ENCODE measurements at places on chromosomes 4 and X.

GRCh38 chr4:61517144-61517543 is 317.0 kb downstream of the ADGRL3 start:
- no peak for DNase-seq

- DNase-seq: no peak
Measured at GRCh38 chr4:153116801-153117200, 87.4 kb upstream of the TRIM2 start.

DNA sequence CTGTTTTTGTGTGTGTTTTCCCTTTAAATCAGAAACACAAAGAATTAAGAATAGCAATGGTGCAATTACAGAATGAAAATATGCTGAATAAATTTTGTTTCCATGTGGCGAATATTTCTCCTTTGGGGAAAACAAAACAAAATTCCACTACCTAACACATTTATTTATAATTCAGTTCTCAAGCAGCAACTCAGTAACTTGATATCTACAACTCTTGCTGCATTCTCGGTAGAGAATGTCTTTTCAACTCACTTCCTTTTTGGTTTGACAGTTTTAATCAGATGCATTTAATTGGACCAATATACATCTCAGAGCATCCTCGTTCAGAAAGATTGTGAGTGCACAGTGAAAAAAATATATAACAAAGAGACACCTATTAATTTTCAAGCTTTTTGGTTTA is 30.8 kb downstream of the ZNF827 start:
- no peak for DNase-seq

DNA sequence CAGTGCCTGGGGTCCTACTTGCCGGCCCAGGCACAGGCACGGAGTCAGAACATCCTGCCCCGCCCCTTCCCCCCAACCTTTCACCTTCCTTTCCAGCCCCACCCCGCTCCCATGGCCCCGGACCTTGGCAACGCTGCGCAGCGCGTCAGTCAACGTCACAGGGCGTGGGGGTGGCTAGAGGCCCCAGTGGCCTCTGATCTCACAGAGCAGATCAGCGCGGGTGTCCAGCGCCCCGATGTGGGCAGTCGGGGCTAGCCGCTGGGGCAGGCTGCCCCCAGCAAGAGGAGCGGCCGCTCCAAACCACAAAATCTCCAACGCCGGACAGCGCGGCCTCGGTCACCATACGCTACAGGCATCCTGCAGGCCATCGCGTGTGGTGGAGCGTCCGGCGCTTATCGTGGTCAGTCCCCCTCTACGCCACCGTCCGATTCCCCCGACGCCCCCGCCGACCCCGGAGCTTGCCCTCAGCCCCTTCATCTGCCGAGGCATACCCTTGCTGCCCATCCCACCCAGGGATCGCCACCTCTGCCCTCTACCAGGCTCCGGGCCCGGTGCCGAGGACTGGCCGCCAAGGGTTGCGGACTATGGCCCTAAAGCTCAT is 69.6 kb upstream of the APOOL start:
- no peak for DNase-seq

GRCh38 chr4:142353149-142353738 is 492.9 kb downstream of the INPP4B start:
- DNase-seq: no peak

- no peak for DNase-seq
Measured at GRCh38 chr4:111115881-111116280, 493.0 kb upstream of the PITX2 start.

DNA sequence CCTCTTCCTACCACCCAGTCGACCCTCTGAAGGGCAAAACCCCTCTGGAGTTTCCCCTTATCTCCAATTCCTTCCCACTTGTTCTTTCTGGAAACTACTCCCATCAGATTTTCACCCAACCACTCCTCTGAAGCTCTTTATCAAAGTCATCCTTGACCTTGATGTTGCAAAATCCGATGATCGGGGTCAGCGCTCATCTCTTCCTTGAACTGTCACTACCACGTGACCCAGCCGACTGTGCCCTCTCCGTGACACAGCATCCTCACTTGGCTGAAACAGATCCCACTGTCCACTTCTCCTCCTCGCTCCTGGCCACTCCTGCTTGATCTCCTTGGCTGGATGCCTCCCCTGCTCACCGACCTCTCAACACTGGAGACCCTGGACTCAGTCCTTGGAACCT is 1.1 kb downstream of the CFAP99 start:
- no peak for DNase-seq

- no peak for DNase-seq
Measured at GRCh38 chr4:177266506-177266905, 43.2 kb upstream of the NEIL3 start.

GRCh38 chr4:77854431-77855111 is 8.1 kb upstream of the MRPL1 start:
- no peak for DNase-seq

DNA sequence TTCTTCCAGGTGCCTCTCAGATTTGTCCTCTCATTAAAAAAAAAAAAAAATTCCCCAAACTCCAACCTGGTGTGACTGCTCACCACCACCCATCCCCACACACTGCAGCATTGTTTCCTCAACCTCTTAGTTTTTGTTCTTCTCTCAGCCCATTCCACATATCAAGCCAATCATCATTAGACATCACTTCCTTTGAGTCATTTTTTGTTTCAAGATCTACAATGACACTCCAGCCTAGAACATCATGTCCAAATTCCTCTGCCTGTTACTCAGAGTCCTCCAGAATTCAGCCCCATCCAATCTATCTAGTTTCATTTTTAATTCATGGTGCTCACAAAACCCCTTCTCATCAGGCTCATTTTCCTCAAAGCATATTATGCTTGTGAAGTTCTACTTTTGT is 262.5 kb upstream of the TEX13A start:
- no peak for DNase-seq

DNA sequence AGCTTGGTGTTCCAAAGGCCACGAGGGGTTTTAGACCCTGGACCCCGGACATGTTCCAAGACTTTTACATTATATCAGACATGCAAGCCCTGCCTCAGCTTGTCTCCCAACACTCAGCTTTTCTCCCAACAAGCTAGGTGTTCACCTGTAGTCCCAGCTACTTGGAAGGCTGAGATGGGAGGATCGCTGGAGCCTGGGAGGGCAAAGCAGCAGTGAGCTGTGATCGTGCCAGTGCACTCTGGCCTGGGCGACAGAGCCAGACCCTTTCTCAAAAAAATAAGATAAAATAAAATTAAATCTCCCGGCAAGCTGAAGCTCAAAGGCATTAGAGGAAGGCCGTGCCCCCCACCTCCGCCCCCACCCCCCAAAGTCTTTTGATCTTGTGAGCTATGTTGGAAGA is 13.7 kb downstream of the CTAG1A start:
- DNase-seq: no peak

DNA sequence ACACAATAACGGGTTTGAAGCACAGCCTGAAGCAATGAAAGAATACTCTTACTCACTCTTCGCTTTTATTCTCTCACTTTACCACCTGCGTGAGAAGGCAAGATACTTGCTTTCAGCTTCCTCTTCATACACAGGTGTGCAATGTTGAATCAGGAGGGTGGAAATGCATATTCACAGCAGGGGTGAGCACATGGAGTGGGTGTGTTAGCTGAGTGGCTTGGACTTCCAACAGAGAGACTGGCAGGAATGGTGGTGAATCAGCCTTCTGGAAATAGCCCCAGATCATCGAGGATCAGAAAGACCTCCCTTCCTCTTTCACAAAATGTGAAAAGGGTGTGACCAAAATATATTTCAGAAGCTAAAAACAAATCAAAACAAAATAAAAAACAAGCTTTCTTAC is 521.2 kb downstream of the STIM2 start:
- DNase-seq: no peak

- no peak for DNase-seq
Measured at GRCh38 chr4:122588453-122589238, 32.2 kb downstream of the IL21 start.

DNA sequence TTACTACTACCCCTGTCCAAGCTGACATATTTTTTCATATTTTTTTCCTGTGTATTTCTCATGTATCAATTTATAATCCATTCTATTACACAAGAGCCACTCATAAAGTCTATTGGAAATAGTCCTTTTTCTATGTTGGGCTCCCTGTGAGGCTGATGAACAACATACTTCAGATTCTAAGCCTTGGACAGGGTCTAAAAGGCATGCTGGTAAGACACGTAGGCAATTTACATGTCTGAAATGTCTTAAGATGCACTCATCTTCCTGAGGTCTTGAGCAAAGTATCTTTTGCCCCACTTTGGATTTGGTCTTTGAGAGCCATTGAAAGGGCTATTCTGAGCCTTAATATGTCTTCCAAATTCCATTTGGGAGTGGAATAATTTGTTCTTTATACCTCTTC is 31.8 kb downstream of the OCIAD1 start:
- DNase-seq: no peak

DNA sequence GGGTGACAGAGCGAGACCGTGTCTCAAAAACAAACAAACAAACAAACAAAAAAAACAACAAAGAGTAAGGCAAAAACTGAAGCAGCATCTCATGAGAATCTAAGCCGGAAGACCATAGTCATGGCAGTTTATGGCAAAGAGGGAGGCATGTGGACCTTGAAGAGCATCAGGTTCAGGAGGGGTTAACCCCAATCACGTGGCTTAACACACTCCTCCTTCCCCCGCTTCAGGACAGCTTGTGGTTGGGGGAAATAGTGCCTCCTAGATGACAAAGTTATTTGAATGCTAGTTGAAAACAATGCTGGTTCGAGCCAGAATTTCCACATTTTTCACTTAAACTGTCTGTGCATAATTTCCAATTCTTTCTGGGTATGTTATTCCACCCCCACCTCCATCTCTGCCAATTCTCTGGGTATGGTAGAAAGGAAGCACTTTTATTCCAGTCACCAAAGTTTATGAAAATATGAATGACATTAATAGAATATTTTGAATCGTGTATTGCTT is 11.7 kb upstream of the MAP7D3 start:
- no peak for DNase-seq

DNA sequence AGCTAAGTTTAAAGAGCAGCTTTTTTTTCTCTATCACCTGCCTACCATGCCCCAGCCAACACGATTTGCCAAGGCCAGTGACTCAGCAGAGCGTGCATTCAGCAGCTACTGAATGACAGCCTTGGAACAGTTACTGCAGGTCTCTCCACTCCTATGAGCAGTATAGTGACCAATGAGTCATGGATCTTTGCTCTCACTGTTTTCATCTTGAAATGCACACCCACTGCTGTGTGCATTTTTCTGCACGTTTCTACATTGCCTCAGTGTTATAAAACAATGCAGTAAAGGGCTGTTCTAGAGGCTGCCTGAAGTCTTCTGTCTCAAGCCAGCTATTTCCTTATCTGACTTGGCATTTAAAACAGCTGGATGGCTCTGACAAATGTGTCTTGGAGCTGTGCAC is 66.0 kb upstream of the C4orf54 start:
- no peak for DNase-seq

- no peak for DNase-seq
Measured at GRCh38 chrX:66016905-66017658, 22.8 kb downstream of the VSIG4 start.
